ENCODE measurements at places on chromosomes 11 and 22. TPM values are rescaled to one million over a fixed set of nuclear protein-coding genes. Genes with fewer than 3 reads are reported as not detected.
A peak's percentile ranks its signal among the peaks of the same experiment; 100 is the strongest.

- H3K27me3 ChIP-seq = no peaks in the 10 kb centered on the region
- H3K27ac ChIP-seq = no peak overlapping the region
- no peak for DNase-seq
- no peaks in the 10 kb centered on the region for H3K36me3 ChIP-seq
These were observed 40.2 kb upstream of the EED start for GRCh38 chr11:86204356-86204755.

DNA sequence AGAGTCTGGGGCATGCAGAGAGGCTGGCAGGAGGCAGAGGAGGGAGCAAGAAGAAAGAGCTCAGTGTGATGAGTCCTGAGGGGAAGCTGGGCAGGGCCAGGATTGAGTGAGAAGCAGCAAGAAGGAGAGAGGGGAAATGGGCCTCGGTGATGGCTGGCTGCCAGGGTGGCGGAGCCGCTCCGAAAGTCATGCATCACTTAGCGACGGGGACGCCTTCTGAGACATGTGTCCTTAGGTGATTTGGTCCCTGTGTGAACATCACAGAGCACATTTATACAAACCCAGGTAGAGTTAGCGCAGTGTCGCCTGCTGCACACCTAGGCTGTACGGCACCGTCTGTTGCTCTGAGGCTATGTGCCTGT is 15.1 kb downstream of the TBC1D22A start:
- H3K36me3 ChIP-seq = no peaks in the 10 kb centered on the region
- DNase-seq = no peak
- peaks cover 11% of the 10 kb centered on the region for H3K4me1 ChIP-seq
- H3K27ac ChIP-seq = peak overlapping the region; percentile 52
- no peaks in the 10 kb centered on the region for H3K27me3 ChIP-seq

- no peak overlapping the region for H3K4me3 ChIP-seq
- peaks cover 2% of the 10 kb centered on the region for H3K36me3 ChIP-seq
- no peak for DNase-seq
- no peaks in the 10 kb centered on the region for H3K27me3 ChIP-seq
- H3K27ac ChIP-seq = no peak overlapping the region
These were observed 26.6 kb upstream of the MYRF start for GRCh38 chr11:61725781-61726231.

DNA sequence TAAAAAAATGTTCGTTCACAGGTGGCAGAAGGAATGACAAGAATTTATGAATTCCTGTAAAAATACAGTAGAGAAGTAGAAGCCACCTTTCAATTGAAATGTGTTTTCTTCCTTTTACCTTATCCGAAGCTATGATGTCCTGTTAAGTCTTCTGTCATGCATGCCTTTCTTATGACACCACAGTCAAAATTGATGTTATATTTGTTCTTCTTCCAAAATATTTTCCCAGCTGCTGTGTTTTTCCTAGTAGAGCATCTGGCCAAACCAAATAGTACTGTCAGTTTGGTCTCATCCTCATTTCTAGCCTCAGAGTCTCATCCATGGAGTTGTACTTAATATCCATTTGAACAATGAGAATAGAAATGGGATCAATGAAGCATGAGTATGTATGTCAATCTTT is 206.1 kb downstream of the PGR start:
- no peaks in the 10 kb centered on the region for H3K36me3 ChIP-seq
- no peaks in the 10 kb centered on the region for H3K27me3 ChIP-seq
- no peak for DNase-seq
- no peak overlapping the region for H3K4me3 ChIP-seq
- H3K4me1 ChIP-seq = peaks cover 9% of the 10 kb centered on the region

GRCh38 chr11:89489930-89490329 is 1.2 kb downstream of the NOX4 start:
- H3K27ac ChIP-seq = no peak overlapping the region
- H3K4me1 ChIP-seq = peaks cover 33% of the 10 kb centered on the region
- no peaks in the 10 kb centered on the region for H3K36me3 ChIP-seq
- DNase-seq = no peak
- peak overlapping the region; percentile 90 for H3K4me3 ChIP-seq
- H3K27me3 ChIP-seq = no peaks in the 10 kb centered on the region

The HEPHL1 gene
- total RNA-seq = not detected
